ENCODE measurements at places on chromosomes 5 and 9. TPM values are rescaled to one million over a fixed set of nuclear protein-coding genes. Genes with fewer than 3 reads are reported as not detected.

- H3K4me1 ChIP-seq, result no peaks in the 10 kb centered on the region
- no peaks in the 10 kb centered on the region for H3K27me3 ChIP-seq
- no peak overlapping the region for H3K27ac ChIP-seq
These were observed 344.2 kb downstream of the ADGRV1 start for GRCh38 chr5:90902651-90903386.

GRCh38 chr9:134026581-134026980 is 1.3 kb downstream of the BRD3OS start:
- peaks cover 10% of the 10 kb centered on the region for H3K4me1 ChIP-seq
- H3K27ac ChIP-seq, result no peak overlapping the region
- H3K27me3 ChIP-seq, result no peaks in the 10 kb centered on the region
- H3K36me3 ChIP-seq, result peaks cover 6% of the 10 kb centered on the region

- H3K36me3 ChIP-seq, result no peaks in the 10 kb centered on the region
- no peak for DNase-seq
- no peak overlapping the region for H3K27ac ChIP-seq
- no peaks in the 10 kb centered on the region for H3K4me1 ChIP-seq
These were observed 64.2 kb upstream of the RXRA start for GRCh38 chr9:134262035-134262434.

DNA sequence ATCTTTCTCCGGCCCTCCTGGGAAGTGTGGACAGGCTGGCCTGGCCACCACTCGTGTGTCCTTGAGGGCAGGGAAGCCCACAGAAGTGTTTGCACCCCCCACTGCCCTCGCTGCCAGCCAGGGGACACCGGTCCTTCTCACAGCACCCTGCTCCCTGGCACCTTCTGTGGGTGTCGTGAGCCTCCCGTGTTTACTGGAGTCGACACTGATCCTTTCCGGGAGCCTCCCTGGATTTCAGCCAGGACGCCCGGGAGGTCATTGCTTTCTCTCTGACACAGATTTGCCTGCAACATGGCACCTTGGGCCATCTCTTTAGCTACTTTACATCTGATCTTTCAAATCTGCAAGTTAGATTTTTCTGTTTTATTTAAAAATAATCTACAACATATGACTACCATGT is 120.4 kb upstream of the CACNA1B start:
- H3K27ac ChIP-seq, result no peak overlapping the region
- peaks cover 47% of the 10 kb centered on the region for H3K36me3 ChIP-seq
- no peak overlapping the region for H3K4me3 ChIP-seq
- no peaks in the 10 kb centered on the region for H3K4me1 ChIP-seq
- DNase-seq, result no peak

DNA sequence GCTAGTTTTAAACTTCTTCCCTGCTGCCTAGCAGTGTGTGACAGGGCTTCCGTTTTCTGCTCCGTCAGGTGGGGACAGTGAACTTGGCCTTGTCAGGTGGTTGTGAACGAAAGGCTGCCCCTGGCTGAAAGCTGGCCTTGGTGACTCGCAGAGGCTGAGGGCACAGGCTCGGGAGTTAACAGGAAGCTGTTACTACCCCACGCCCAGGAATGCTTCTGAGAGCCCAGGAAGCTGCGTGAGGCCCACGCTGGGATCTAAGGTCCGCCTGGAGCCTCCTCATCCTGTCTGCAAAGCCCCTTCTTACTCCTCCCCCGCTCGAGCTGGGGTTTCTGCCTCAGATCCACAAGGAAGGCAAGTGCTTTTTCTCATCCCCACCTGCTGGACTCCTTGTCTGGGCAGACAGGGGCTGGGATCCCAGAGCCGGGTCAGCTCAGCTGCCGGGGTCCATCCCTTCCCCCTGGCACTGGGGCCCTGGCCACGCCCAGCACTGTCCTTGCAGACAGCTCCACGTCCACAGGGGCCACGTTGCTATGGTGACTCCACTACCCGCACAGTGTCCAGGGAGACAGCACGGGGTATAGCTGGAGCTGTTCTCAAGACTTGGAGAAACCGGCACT is 124.7 kb upstream of the TBC1D2 start:
- no peak overlapping the region for H3K27ac ChIP-seq
- peaks cover 10% of the 10 kb centered on the region for H3K4me1 ChIP-seq
- DNase-seq, result no peak
- H3K36me3 ChIP-seq, result no peaks in the 10 kb centered on the region

GRCh38 chr9:134895908-134896833 is 15.6 kb downstream of the FCN2 start:
- peaks cover 37% of the 10 kb centered on the region for H3K4me1 ChIP-seq
- peak; percentile 72 for DNase-seq
- H3K27ac ChIP-seq, result peak overlapping the region; percentile 68
- H3K4me3 ChIP-seq, result no peak overlapping the region
- no peaks in the 10 kb centered on the region for H3K27me3 ChIP-seq
- H3K36me3 ChIP-seq, result no peaks in the 10 kb centered on the region

DNA sequence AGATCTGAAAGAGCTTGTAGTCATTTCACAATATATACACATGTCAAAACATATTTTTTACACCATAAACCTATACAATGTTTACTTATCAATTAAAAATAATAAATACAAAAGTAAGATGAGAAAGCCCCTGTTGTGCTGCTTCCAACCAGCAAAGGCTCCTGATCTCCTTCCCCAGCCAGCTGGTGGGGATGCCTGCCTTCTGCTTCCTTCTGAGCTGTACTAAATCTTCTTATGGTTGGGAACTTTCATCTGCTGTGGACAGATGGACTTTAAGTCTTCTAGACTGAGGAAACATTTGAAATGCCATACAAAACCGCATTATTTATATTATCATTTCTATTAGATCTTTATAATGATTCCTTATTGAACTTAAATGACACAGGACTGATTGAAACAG is 745.3 kb upstream of the CHD1 start:
- no peaks in the 10 kb centered on the region for H3K4me1 ChIP-seq
- no peaks in the 10 kb centered on the region for H3K36me3 ChIP-seq
- no peaks in the 10 kb centered on the region for H3K27me3 ChIP-seq
- DNase-seq, result no peak

DNA sequence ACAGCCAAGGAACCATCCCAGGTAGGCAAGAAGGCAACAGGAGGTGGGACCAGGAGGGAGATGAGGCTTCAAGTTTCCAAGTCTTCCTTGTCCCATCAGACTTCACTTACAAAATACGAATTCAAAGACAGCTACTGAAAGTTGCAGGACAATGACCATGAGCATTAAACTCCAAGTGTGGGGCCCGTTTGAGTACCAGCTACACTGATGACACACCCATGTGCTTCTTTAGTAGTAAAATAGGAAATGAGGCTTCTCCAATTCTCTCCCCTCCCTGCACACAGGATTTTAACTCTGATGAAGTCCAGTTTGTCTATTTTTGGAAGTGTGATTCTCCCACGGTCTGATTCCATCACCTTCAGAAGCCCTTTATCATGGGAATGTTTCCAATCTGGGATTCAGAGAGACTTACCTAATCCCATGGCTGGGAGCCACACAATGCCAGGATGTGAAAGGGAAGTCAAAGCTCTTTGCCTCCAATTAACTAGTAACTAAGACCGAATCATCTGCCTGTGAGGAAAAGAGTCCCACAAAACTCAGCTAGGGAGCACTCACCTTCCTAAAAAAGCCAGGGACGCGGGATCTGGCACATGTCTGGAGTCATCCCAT is 222.8 kb upstream of the MSX2 start:
- no peak overlapping the region for H3K27ac ChIP-seq
- H3K36me3 ChIP-seq, result no peaks in the 10 kb centered on the region
- no peaks in the 10 kb centered on the region for H3K27me3 ChIP-seq
- H3K4me1 ChIP-seq, result no peaks in the 10 kb centered on the region

GRCh38 chr9:82273121-82273520 is 284.5 kb downstream of the SPATA31D1 start:
- DNase-seq, result no peak
- H3K27me3 ChIP-seq, result no peaks in the 10 kb centered on the region
- no peak overlapping the region for H3K4me3 ChIP-seq
- H3K4me1 ChIP-seq, result no peaks in the 10 kb centered on the region
- no peak overlapping the region for H3K27ac ChIP-seq

CSF2 gene
- total RNA-seq, result not detected

TMCO6 gene
- 26.0 TPM for total RNA-seq

NR6A1 gene
- 1.9 TPM for total RNA-seq

All from right atrium auricular region (tissue), 2 donors.